ENCODE measurements at places on chromosomes 13 and 19.

GRCh38 chr13:50366488-50367174, 351.4 kb downstream of the KCNRG start:
- no peak for DNase-seq

DNA sequence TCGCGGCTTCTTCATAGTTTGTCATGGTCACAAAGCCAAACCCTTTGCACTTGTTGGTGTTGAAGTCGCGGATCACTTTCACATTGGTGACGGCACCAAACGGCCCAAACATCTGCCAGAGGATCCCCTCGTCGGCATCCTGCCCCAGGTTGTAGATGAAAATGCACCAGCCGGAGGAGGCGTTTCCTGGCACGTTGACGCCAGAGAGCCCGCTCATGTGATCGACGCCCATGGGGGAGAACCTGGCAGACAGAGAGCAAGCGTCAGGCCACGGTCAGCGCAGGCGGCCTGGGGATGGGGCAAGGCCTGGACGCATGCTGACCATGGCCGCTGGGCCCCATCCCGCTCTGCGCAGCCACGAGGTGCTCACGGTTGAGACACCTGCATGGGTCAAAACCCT, 20.1 kb upstream of the TIMM44 start:
- no peak for DNase-seq

DNA sequence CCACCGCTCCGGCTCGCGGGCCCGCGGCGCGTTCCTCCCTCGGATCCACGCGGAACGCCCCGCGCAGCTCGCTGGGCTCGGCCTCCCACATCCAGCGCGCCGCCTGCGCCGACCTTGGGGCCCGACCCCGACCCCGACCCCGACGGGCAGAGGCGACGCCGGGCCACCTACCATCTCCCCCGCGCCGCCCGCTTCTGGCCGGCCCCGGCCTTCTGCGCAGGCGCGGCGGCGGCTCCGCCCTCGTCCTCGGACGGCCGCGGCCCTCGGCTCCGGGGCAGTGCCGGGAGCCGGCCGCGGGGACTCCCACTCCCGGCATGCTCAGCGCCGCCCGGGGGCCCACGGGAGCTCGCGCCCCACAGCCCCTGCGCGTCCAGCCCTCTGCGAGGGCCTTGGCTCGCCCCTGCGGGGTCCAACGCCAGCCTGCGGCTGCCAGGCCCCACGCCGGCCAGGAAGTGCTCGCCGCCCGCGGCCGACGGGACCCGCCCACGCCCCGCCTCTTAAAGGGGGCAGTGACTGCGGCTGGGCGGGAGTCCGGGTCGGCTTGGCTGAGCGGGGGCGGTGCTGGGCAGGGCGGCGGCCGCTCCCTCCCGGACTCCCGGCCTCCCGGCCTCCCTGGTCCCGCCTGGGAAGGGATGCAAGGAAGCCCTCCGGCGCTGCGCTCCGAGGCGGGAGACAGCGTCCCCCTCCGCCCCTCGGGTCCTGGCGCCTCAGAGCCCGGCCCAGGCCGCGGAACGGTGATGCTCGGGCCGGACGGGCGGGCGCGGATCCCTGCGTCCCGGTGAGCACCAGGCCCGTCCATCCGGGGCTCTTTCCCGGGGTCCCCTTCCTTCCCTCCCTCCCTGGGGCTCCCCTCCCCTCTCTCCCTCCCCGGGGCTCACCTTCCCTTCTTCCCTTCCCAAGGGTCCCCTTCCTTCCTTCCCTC, at the start of gene DCUN1D2:
Gene DCUN1D2 (minus strand): TSS at position 216 of the 922 bp plus-strand sequence. CDS start 42 bp downstream, at position 174.
- DNase-seq: peak; percentile 83

DNA sequence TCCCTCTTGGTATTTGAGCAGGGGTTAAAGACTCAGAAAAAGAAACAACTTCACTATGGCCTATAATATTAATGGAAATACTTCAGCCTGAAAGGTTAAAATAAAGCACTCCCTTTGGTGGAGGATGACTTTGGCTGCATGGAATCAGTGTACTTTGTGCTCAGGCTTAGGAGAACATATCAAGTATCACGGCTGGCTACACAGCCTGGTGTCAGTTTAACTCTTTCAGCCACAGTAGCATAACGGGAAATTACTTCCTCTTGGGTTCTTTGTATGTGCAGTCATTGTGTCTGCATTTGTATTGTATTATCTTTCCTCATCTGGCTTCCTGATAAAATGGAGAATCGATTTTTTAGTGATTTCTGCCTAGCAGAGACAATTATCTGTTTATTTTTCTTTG, 239.0 kb downstream of the GGACT start:
- no peak for DNase-seq

DNA sequence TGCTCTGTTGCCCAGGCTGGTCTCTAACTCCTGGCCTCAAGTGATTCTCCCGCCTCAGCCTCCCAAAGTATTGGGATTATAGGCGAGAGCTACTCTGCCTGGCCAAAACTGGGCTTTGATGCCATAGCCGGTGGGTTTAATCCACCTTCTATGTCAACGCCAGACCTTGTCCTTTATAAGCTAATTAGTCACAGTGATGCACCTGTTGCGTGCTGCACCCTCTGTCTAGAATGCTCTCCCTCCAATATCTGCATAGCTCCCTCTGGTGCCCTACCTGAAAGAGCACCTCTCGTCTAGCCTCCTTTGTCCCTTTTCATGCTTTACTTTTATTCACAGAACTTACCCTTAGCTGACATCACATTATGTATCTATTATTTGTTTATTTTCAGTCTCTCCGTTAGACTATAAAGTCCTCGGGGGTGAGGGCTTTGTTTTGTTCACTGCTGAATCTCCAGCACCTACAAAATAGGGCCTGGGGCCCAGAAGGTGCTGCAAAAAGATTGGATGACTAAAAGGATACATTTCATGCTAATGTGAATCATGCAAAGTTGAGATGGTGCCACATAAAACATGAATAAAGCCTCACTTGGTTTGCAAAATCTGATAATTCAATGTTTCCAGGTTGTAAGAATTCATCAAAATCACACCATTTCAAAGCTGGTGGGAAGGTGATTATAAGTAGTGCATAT, 148.1 kb downstream of the USP12 start:
- no peak for DNase-seq

GRCh38 chr19:32908641-32909190, 39.1 kb upstream of the SLC7A9 start:
- no peak for DNase-seq

GRCh38 chr13:30133996-30134395, 173.4 kb downstream of the KATNAL1 start:
- DNase-seq: no peak

DNA sequence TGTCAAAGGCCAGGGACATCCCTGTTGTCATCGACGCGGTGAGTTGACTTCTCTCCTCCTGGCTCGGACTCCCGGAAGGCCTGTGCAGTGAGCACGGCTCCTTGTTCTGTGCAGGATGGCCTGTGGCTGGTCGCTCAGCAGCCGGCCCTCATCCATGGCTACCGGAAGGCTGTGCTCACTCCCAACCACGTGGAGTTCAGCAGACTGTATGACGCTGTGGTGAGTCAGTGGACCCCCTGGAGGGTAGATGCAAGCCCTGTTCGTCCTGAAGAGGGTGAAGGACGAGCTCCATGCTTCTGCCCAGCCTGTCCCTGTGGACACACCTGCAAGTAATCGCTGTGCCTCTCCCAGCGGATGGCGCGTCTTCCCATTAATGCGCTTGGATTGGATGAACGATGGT, 19.2 kb downstream of the NAXD start:
- no peak for DNase-seq

DNA sequence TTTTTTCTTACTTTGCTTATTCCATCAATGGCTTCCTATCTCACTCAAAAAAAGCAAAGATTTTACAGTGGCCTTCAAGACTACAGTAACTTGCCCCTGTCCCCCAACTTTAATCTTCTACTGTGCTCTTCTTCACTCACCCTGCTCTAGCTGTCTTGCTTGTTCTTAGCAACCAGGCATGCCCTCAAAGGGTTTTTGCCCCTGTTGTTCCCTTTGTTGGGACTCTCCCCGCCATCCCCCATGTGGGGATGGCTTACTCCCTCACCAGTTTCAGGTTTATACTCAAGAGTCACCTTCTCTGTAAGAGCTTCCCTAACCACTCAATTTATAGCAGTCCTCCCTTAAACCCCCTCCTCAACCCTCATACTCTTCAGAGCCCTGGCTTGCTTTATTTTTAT, 5.4 kb downstream of the MTMR6 start:
- DNase-seq: no peak

DNA sequence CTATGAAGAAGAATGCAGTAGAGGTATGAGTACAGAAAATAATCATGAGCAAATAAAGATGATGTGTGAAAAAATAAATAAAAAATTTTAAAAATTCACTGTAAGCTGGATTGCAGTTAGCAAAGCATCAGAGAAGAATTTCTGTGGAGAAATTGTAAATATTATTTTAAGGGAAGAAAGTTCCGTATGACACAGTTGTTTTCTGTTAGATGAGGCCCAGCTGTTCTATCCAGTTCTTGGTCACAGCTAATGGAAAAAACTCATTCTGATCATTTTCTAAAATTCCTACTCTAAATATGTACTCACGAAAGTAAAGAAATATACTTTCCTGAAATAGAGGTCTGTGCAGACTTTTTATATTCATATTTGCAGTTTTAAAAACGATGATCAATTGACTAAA, 578.8 kb downstream of the DCT start:
- DNase-seq: no peak

DNA sequence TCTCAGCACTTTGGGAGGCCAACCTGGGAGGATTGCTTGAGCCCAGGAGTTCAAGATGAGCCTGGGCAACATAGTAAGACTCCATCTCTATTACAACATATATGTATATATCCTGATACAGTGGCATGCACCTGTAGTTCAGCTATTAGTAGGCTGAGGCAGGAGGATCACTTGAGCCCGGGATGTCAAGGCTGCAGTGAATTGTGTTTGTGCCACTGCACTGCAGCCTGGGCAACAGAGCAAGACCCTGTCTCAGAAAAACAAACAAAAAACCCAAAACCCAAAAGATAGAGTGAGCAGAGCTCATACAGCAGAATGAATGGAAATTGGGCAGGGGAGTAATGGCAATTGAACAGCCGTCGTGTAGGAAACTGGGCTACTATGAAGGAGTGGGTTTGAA, 17.3 kb upstream of the SHKBP1 start:
- no peak for DNase-seq

DNA sequence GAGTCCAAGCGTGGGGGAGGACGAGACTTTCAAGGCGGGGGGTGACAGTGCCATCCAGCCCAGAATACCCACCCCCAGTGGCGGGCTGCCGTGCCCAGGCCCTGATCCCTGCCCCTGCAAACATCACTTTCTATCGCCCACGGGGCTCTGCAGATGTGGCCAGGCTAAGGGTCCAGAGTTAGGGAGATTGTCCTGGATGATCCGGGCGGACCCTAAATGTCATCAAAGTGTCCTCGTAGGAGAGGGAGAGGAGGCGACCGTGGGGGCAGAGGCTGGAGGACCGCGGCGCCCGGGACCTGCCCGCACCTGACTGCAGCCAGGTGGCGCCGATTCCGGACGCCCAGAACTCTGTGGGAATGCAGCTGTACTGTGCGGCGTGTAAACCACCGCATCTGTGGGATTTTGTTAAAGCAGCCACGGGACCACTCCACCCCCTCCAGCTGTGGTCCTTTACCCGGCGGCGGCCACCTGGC, 32.4 kb downstream of the GJA3 start:
- DNase-seq: no peak

DNA sequence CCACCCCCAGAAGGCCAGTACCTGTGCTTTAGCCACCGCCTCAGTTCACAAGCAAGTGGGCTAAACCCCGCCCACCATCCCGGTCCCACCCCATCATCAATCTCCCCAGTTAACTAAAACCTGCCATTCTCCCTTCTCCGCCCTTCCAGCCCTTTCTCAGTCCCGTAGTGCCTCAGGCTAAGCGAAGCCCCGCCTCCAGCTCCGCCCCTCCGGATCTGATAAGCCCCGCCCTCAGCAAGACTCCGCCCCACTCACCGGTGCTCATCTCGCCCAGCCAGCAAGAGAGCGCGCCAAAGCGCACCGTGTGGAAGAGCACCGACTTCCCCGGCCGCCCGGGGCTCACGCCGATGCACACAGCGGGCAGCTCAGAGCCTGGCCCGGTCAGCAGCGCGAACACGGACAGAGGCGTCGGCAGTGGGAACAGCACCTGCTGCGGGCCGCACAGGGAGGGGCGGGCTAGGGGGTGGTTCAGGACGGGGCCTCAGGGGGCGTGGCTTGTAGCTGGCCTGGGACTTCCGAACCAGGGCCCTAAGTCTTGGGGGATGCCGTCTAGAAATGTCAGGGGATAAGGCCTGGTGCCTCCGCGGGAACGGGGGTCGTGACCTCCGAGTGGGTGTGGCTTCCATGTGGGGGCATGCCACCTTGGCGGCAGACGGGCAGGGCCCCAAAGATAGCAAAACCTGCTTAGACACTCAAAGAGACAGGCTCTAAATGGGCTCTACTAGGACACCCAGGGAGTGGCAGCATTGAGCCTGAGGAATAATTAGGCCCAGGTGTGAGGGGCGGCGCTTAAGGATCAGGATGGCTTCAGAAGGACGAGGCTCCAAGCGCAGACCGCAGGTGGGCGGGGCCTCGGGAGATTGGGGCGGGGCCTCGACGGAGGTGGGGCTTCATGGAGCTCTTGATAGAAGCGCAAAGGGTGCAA, 21.4 kb downstream of the MAP4K1 start:
- no peak for DNase-seq

DNA sequence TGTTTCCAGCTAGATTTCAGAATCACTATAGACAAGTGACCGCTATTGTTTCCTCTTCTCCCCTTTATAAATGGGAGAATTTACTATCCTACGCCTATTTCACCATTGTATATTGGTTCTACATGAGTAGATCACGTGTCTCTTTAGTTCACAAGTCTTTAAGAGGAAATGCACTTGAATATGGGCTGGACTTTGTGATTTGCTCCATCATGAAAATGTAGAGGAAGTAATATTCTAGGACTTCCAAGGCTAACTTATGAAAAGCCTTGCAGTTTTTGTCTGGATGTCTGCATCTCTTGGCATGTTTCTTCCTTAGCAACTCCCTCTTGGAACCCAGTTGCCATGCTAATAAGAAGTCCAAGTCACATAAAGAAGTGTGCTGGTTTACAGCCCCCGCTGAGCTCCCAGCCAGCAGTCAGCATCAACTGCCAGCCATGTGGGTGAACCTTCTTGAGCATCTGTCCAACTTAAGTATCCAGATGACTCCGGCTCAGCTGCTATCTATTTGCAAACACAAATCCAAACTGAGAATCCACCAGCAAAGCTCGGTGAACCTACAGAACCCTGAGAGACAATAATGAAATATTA, 4.8 kb upstream of the FBXL3 start:
- DNase-seq: no peak

- DNase-seq: no peak
Measured at GRCh38 chr19:2683430-2684003, 19.0 kb downstream of the GNG7 start.

DNA sequence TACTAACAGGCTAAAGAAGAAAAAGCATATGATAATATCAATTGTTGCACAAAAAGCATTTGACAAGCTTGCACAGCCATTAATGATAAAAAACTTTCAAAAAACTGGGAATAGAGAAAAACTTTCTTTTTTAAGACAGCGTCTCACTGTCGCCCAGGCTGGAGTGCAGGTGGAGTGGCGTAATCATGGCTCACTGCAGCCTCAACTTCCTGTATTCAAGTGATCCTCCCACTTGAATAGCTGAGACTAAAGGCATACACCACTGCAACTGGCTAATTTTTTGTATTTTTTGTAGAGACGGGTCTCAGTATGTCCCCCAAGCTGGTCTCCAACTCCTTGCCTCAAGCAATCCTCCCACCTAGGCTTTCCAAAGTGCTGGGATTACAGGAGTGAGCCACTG, 382.8 kb downstream of the TSHZ3 start:
- no peak for DNase-seq

GRCh38 chr19:47644743-47645482, 36.0 kb downstream of the BICRA start:
- no peak for DNase-seq

GRCh38 chr13:62483774-62484173, 1068.1 kb upstream of the PCDH20 start:
- no peak for DNase-seq

- DNase-seq: no peak
Measured at GRCh38 chr19:40588926-40589569, 12.1 kb upstream of the LTBP4 start.

- no peak for DNase-seq
Measured at GRCh38 chr19:37979547-37980082, 72.6 kb downstream of the SIPA1L3 start.

All from amniotic stem cell (primary cell).